Activated T-helper 17 cell treated with anti-CD3 and anti-CD28 coated beads, Interleukin-2, amount 50 U/mL, for 72 hours (primary cell): ENCODE measurements at places on chromosomes 2 and 18.

DNA sequence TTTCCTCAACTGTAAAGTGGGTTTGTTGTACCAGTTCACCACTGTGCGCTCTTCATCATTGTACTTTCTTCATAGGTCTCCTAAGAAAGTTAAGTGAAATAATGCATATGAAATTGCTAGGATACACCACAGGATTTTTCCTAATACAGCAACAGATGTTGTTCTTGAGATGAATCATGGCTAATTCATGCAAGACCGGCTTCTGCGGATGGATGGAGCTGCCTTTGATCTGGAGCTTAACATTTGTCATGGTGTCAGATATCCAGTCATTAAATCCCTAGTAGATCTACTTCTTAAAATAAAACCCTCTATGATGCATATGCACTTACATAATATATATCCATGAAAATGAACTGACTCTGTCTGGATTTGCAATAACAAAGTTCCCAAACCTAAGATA lies 114.1 kb downstream of the COL6A3 start:
- no peak for ATAC-seq

DNA sequence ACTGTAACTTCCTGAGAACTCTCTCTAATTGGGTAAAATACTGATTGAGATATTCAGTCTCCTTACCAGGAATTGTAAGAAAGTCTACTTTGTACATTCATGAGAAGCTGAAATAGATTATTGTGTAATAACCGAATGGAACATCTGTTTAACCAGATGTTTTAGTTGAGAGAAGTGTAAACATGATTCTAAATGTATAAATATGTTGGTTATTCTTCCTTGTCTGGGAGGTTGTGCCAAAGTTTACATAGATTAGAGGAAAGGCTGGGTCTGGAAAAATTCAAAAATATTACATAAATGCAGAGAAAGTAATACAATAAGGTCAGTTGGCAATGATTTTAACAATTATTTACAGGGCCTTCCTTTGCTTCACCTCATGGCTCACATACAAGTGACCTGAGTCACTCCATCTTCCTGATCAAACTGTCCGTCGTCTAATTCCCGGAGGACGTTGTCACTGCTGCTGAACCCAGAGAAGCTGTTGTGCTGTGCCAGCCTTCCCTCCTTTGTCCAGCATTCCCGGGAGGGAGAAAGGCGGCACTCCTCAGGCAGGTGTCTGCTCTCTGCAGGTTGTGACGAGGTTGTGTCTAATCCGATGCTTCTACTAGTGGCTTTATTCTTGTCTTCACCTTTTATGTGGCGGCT lies 55.9 kb downstream of the MOB4 start:
- no peak for ATAC-seq

- ATAC-seq: no peak
Measured at GRCh38 chr18:11494107-11494506, 115.3 kb upstream of the SLC35G4 start.

DNA sequence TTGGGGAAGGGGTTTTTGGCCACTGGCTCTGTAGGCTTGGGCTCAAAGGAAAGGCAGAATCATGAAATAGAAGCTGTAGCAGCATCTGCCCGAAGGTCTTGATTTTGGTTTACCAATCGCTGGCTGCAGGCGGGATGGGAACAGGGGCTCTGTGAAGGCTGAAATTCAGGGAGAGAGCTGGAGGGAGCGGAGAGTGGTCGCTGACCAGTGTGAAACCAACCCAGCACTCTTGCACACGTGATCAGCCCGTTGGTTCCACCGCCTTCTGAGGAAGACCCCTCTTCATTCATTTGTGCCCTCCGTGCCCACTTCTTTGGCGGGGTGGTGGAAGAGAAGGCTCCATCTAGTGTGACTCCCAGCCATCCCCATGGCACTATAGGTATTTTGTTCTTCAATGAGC lies 82.6 kb downstream of the KLHL29 start:
- ATAC-seq: no peak

- no peak for ATAC-seq
Measured at GRCh38 chr2:68342470-68342869, 22.6 kb upstream of the PLEK start.

DNA sequence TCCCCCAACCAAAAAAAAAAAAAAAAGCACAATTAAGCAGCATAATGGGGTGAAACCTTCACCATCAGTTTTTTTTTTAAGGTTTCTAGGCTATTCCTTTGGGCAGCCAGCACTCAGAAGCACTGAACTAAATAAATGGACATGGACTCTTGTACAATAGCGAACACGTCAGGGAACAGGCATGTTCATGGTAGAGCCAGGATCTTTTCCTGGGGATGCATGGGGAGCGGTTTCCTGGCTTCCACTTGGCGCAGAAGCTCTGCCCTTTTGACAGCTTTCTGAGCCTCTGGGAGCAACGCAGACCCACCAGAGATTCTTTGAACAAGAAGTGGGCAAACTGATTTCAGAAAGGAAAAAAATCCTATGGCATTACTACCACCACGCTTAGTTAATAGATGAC lies 35.0 kb downstream of the ALPK2 start:
- no peak for ATAC-seq

GRCh38 chr2:197705912-197706838 lies 1.0 kb downstream of the MARS2 start:
- ATAC-seq: no peak

DNA sequence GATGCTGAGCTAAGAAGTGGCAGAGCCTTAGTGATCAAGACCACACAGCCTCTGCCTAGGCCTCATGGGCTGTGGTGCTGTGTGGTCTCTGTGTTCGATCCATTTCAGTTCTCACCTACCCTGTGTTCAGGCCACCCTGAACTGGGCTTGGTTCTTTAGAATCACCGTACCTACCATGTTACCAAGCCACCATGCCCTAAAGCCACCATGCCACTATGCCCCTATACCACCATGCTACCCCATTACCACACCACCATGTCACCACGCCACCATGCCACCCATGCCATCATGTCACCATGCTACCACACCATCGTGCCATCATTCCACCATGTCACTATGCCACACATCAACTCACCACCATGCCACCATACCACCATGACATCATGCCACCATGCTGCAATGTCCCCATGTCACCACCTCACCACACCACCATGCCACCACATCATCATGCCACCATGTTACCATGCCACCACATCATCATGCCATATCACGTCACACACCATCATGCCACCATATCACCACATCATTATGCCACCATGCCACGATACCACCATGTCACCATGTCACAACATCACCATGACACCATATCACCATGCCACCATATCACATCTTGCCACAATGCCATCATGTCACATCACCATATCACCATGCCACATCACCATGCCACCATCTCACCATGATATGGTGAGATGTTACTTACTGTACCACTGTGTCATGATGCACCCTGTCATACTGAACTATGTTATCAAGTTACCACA lies 191.0 kb upstream of the ARL4C start:
- no peak for ATAC-seq

- no peak for ATAC-seq
Measured at GRCh38 chr18:25420077-25420825, 68.3 kb upstream of the ZNF521 start.

DNA sequence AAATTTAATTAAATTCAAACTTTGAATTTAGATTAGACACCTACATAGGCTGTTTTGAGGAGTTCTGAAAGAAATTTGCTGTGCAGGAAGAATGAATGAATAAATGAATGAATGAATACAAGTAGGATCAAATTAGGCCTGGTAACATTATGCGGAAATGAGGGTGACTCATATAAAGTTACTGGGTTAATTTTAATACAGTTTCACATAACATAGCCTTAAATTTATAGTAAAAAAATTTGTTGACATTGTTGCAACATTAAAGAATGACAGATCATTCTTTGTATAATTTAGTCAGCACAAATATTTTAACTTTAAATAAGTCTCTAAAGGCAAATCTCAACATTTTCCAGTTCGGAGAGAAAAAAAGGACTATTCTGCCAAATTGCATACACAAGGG lies 1293.1 kb upstream of the SLC39A10 start:
- ATAC-seq: no peak

GRCh38 chr2:207093234-207093633 lies 72.5 kb downstream of the KLF7 start:
- no peak for ATAC-seq

DNA sequence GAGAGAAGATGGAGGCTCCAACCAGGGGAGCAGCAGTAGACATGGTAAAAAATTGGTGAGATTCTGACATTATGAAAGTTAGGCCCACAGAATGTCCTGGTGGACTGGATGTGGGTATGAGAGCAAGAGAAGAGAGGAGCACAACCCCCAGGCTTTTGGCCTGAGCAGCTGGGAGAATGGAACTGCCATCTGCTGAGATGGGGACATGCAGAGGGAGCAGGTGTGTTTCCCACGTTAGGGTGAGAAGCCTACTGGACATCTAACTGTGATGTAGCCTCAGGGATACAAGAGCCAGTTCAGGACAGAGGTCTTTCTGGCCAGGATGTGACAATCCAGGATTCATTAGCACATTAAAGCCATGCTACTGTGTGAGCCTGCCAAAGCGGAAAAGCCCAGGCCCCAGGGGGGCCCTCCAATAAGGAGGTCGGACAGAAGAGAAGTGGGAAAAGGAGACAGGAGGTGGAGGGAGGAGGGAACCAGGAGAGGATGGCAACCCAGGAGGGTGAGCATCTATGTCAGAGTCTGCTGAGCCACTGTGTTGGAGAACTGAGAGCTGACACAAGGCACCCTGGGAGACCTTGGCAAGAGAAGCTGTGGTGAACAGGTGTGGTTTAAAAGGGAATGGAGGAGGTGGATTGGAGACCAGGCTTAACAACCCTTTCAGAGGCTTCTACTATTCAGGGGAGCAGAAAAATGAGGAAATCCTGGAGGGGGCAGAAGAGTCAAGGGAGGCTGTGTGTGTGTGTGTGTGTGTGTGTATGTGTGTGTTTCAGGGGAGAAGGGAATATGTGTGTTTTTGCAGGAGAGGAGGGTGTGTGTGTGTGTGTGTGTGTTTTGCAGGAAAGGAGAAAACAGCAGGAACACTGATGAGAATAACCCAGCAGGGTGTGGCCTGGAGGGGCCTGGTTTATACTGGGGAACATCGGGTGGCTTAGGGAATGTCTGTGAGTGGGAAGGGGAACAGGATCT lies 10.5 kb downstream of the CYB5A start:
- no peak for ATAC-seq

- ATAC-seq: no peak
Measured at GRCh38 chr2:1544478-1545069, 131.3 kb downstream of the TPO start.

DNA sequence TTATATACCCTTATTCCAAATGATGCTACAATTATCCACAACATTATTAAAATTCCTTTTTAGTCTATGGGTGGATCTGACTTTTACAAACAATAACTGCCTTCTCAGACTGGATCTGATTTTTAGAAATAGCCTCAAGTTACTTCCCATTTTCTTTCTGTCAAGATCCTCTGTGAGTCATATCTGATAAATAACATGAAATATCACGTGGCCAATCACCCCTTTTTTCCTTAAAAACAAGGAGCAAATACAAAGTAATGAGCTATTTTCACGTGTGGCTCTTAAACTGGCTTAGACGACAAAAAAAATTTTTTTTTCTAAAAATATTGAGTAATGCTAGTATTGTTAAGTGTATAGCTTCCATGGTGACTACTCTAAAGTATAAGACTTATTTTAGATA lies 6.7 kb downstream of the PELI1 start:
- no peak for ATAC-seq

DNA sequence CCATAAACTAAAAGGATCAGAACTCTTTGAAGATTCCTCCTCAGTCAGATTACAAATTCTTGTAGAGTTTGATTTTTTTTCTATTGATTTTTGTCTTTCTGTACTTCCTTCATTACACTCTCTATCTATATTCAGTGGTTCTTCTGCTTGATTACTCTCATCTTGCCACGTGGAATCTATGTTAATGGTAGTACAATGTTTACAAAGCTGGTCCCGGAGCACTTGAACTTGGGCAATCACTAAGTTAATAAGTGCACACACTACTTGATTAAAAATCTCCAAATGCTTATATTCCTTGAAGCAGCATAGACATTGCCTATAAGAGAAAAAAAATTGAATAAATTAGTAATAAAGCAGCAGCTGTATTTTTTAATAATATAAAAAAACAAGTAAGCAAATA lies 65.1 kb downstream of the USP34 start:
- ATAC-seq: no peak

DNA sequence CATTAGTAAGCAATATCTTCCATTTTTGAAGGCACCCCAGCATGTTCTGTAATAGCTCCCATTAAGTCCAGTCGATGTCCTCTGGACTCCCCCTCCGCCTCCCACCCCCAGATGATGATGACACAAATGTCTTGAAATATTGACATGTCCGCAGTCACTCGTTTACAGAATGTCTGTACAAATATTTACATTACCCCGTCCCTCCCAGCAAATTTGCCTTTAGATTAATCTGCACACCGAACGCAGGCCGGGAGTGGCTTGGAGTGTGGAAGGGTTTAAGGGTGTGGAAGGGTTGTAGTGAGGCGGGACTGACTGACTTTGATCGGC lies 853 bp upstream of the OSBPL6 start:
- no peak for ATAC-seq

- no peak for ATAC-seq
Measured at GRCh38 chr2:195722075-195722474, 65.0 kb downstream of the SLC39A10 start.

GRCh38 chr2:24285484-24286152 lies 74.7 kb downstream of the ITSN2 start:
- no peak for ATAC-seq

DNA sequence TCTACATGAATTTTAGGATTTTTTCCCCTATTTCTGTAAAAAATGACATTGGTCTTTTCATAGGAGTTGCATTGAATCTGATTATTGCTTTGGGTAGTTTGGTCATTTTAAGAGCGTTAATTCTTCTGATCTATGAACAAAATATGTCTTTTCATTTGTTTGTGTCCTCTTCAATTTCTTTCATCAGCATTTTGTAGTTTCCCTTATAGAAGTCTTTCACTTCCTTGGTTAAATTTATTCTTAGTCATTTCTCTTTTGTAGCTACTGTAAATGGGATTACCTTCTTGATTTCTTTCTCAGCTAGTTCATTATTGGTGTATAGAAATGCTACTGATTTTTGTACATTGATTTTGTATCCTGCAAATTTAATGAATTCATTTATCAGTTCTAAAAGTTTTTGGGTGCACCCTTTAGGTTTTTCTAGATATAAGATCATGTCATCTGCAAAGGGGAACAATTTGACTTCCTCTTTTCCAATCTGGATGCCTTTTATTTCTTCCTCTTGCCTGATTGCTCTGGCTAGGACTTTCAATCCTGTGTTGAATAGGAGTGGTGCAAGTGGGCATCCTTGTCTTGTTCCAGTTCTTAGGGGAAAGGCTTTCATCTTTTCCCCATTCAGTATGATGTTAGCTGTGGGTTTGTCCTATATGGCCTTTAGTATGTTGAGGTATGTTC lies 36.6 kb upstream of the AAK1 start:
- no peak for ATAC-seq

DNA sequence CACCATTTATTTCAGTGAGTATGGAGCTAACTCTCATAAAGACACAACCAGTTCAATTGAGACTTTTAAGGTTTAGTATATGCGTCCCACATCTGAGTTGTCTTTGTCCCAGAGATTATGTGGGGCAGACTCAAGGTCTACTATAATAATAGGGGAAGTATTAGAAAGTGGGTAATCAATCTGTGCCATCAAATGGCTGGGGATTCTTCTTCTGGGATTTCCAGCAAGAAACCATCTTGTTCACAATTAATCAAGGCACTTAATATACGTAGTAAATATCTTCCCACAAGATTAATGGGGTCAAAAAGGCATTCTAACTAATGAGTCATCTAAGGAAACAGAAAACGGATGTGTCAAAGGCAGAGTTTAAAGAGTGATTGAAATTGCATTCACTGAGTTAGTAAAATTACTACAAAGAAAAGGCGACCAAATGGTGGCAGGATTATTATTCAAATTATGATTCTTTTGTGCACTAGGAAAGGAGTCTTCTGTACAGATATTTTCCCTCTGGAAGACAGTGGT lies 179.8 kb upstream of the REG3G start:
- no peak for ATAC-seq

- ATAC-seq: no peak
Measured at GRCh38 chr2:149068225-149068995, 29.9 kb downstream of the LYPD6B start.
